Right atrium auricular region (tissue), 2 donors: ENCODE measurements at places on chromosomes 6 and 20. TPM values are rescaled to one million over a fixed set of nuclear protein-coding genes. Genes with fewer than 3 reads are reported as not detected.

DNA sequence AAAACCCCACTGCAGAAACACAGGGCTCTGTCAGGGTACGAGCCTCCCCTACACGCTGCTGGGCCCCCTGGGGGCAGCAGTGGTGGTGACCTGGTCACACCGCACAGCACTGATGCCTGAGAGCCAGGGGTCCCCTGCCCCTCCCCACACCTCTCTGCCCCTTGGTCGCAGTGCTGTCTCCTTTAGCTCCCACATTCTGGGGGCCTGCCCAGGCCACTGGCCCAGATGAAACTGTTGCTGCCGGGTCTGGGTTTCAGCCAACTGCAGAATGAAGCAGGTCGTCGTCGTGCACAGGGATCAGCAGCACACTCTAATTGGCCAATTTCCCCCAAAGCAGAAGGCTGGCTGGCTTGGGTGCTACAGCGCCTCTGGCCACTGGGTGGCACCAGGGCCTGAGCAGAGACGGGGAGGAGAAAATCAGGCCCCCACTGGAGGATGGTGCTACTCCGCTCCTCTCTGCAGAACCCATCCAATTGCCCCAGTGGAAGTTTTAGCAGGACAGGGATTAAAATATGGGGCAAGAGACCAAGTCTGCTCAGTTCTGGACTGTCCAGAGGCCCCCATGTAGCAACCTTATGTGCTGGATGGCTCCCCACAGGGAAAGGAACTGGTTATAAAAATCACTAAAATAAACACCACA, 26.1 kb downstream of the DIDO1 start:
- peak; percentile 77 for DNase-seq

RPRD1B gene
- total RNA-seq: 60.1 TPM

DNA sequence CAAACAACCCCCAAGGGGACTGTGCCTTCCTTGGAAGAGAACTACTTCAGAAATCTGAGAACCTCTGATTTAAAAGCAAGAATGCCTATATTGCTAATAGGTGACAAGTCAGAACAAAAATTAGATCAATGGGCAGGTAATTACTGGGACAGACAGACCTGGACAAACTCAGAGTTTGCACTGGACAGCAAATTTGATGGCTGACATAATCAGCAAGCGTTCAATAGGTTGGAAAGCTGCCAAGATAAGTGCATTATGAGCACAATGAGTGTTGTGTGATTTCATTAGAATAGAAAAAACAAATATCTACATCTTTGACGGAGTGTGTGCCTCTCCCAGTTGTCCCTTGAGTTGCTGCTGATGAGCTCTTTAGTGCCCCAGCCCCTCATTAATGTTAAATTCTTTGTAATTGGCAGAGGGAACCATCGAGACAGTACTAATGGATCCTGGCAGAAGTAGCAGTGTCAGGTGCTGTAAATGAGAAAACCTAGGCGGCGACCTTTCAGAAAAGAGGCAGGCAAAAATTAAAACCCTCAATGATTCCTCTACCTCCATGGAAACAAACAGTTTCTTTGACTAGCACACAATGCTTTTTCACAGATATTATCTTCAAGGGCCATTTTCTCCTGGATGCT, 116.5 kb upstream of the COL21A1 start:
- DNase-seq: no peak

CRNKL1 gene
- 14.9 TPM for total RNA-seq

RAB44 gene
- not detected for total RNA-seq
